HepG2 (cell line): ENCODE measurements at places on chromosomes 16 and 17.

GRCh38 chr16:4888428-4889135 lies 41.3 kb downstream of the UBN1 start:
- H3K4me3 ChIP-seq = no peak overlapping the region
- H3K27me3 ChIP-seq = no peaks in the 10 kb centered on the region
- DNase-seq = no peak
- no peaks in the 10 kb centered on the region for H3K4me1 ChIP-seq
- no peak overlapping the region for H3K27ac ChIP-seq

- peaks cover 24% of the 10 kb centered on the region for H3K4me1 ChIP-seq
- H3K27ac ChIP-seq = no peak overlapping the region
- no peaks in the 10 kb centered on the region for H3K36me3 ChIP-seq
- DNase-seq = no peak
- H3K4me3 ChIP-seq = no peak overlapping the region
- no peaks in the 10 kb centered on the region for H3K27me3 ChIP-seq
Observed at GRCh38 chr16:57871456-57871855, 69.2 kb upstream of the KIFC3 start.

- H3K27ac ChIP-seq = no peak overlapping the region
- 0 out of 2 replicates have a peak, but pooled peaks cover 5% of the 10 kb centered on the region for H3K4me1 ChIP-seq
- H3K27me3 ChIP-seq = no peaks in the 10 kb centered on the region
- H3K36me3 ChIP-seq = no peaks in the 10 kb centered on the region
Observed at GRCh38 chr17:28029044-28029443, 13.4 kb upstream of the NLK start.

- DNase-seq = no peak
- no peak overlapping the region for H3K27ac ChIP-seq
- H3K4me3 ChIP-seq = no peak overlapping the region
- H3K36me3 ChIP-seq = no peaks in the 10 kb centered on the region
Observed at GRCh38 chr16:79874391-79874790, 273.9 kb upstream of the MAF start.

DNA sequence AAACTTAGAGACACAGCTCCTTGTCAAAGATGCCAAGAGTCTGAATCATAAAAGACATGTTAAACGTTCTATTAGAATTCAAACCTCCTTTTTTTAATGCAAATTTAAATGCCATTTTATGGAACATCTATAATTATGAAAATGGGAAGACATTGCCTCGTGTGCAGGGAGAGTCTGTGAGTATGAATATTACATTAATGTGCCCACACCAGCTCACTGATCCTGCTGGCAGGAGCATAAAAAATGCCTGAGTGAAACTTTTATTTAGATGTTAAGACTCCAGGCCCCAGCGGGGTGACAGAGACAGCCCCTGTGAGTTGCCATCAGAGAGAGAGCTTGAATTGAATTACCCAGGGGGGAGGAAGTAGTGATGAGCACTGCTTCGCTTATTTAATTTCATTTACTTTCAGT lies 84.8 kb downstream of the SNX11 start:
- H3K27ac ChIP-seq = no peak overlapping the region
- no peaks in the 10 kb centered on the region for H3K36me3 ChIP-seq
- no peak overlapping the region for H3K4me3 ChIP-seq
- H3K4me1 ChIP-seq = no peaks in the 10 kb centered on the region
- H3K27me3 ChIP-seq = no peaks in the 10 kb centered on the region; the same call in 1 of the 2 replicates

DNA sequence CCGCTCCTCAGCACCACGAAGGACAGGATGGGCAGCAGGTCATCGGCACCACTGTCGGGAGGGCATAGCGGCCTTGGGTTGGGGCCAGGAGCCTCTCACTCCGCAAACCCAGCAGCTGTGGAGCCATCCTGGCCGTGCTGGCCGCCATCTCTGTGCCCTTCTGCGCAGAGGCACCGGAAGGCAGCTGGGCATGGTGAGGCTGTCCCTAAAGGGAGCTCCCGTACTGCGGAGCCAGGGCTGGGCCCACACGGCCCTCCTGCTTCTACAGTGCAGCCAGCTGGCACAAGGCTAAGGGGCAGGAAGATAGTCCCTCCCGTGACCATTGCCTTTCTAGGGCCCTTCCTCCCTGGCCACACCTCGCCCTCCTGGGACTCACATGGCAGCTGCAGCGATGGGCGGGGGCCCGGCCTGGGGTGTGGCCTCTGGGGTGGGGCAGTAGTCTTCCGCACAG lies 7.0 kb upstream of the SPATA2L start:
- DNase-seq = no peak
- no peaks in the 10 kb centered on the region for H3K36me3 ChIP-seq
- no peaks in the 10 kb centered on the region for H3K27me3 ChIP-seq
- H3K27ac ChIP-seq = no peak overlapping the region
- H3K4me3 ChIP-seq = no peak overlapping the region
- H3K4me1 ChIP-seq = no peaks in the 10 kb centered on the region

DNA sequence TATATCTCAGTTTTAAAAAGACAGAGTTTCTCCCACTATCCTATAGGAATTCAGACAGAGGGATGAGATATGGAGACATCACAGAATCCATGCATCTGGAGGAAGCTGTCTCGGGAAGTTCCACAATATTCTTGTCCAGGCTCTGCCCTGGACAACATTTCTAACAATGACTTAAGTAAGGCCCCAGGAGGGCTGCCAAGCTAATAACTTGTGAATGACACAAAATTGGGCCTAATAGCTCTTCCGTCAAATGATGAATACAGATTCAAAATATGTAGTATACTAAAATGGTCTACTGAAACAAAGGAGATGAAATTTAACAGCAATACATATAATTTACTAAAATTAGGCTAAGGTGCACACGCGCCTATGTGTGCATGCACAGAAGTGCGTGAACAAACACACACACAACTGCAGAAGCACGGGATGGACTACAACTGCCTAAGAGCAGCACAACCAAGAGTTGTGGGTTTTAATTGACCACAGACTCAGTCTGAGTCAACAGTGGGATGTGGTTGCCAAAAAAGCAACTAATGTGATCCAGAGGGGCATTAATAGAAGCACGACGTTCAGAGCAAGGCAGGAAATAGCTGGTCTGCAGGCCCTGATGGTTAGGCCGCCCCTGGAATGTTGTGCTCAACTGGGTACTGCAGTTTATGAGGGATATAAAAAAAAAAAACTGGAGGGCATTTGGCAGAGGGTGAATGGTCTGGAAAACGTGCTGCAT lies 26.3 kb upstream of the HS3ST2 start:
- DNase-seq = no peak
- peaks cover 37% of the 10 kb centered on the region; the same call in 2 of the 3 replicates for H3K27me3 ChIP-seq
- H3K27ac ChIP-seq = no peak overlapping the region

- H3K4me3 ChIP-seq = no peak overlapping the region
- H3K27ac ChIP-seq = no peak overlapping the region
- no peaks in the 10 kb centered on the region for H3K36me3 ChIP-seq
- DNase-seq = no peak
Observed at GRCh38 chr17:64940055-64940454, 20.8 kb upstream of the LRRC37A3 start.

- no peaks in the 10 kb centered on the region for H3K4me1 ChIP-seq
- no peak overlapping the region for H3K4me3 ChIP-seq
- H3K36me3 ChIP-seq = no peaks in the 10 kb centered on the region
- H3K27me3 ChIP-seq = no peaks in the 10 kb centered on the region
- no peak overlapping the region for H3K27ac ChIP-seq
Observed at GRCh38 chr16:65867276-65867960, 499.1 kb upstream of the CDH5 start.

- peaks cover 1% of the 10 kb centered on the region; the same call in 1 of the 2 replicates for H3K36me3 ChIP-seq
- peak within 1 kb of the TSS; percentile 99 for H3K4me3 ChIP-seq
- peaks cover 1% of the 10 kb centered on the region; the same call in 1 of the 2 replicates for H3K27me3 ChIP-seq
- peak within 1 kb of the TSS; percentile 75 for H3K27ac ChIP-seq
- H3K4me1 ChIP-seq = peaks cover 74% of the 10 kb centered on the region
- peak; percentile 94 for DNase-seq
Observed at GRCh38 chr16:27313422-27314160, at the start of gene IL4R. IL4R (plus strand) TSS chr16:27313974; CDS start chr16:27340204, 26,230 bp downstream.

DNA sequence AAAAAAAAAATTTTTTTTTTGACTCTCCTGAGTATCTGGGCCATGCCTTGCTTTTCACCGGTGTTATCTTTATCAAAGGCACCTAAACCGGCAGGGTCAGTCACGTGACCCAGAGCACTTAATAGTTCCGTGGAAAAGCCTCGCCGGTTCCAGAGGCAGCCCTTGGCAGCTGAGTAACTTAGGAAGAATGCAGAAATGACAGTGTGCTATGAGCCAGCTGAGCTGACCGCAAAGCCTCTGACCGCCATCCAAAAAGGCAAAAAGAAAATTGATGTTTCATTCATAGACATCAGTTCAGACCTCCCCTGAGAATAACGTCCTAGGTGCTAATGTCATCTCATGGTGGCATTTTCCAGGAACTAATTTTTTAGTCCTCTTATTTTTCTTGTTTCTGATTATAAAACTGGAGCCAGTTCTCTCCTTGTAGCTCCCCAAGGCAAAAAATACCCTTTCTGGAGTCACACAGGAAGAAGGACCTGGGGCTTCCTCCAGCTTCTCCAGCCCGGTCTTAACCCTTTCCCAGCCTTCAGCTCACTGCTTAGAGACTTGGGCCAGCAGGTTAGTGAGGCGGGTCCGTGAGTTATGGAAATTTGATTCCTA lies 122.6 kb downstream of the SOCS1 start:
- DNase-seq = peak; percentile 79
- H3K27me3 ChIP-seq = no peaks in the 10 kb centered on the region
- no peak overlapping the region for H3K4me3 ChIP-seq

DNA sequence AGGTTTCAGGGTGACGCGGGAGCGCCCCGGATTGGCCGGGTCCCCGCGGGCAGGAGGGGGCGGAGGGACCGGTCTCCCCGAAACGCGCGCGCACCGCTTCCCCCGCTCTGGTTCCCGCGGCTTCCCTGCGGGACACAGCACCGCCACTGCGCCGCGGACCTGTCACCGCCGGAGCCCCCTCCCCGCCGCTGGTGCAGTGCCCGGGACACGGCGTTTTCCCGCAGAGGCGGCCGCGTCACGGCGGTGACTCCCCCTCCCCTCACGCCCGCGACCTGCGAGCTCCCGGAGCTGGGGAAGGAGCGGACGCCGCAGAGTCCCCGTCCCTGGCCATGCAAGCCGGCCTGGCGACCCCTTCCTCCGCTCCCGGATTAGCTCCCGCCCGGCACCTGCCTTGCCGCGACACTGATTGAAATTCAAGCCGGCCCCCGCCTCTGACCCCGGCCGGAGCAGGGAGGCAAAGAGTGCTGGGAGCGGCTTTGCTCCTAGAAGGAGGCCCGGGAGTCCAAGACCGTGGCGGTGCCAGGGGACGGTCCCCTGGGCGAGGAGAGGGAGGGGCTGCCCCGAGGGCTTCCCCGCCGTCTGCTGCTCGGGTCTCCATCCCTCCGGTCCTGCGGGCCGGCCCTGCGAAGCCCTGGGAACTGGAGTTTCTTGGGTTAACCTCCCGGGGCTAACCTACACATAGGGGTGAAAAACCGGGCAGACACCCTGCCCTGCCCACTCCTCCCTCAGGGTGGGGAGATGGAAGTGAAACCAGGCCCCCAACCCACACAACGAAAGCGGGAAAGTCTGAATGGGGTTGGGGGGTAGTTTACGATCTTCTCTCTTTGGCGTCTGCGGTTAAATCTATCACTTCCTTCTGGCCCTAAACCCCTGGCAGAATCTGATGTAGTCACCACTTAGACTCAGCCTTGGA lies 1.0 kb downstream of the RHBDL3 start:
- H3K36me3 ChIP-seq = no peaks in the 10 kb centered on the region
- no peak overlapping the region for H3K27ac ChIP-seq
- DNase-seq = no peak
- H3K27me3 ChIP-seq = peaks cover 22% of the 10 kb centered on the region

DNA sequence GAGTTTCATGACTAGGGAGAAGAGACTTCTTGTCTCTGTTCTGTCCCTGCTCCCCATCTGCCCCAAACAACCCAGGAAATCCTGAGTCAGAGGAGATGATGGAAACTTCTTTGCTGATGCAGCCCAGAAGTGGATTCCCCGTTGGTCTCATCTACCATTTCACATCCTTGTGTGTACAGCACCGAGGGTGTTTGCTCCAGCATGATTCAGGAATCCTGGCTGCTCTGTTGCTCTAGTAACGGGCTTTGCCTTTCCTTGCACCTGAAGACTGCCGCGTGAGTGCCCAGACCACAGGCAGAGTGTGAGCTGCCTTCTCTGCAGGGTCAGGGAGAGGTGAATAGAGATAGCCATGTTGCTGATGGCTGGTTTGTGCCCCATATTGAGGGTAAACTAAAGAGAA lies 408.4 kb downstream of the CPPED1 start:
- no peaks in the 10 kb centered on the region for H3K27me3 ChIP-seq
- H3K27ac ChIP-seq = no peak overlapping the region
- H3K4me1 ChIP-seq = no peaks in the 10 kb centered on the region
- DNase-seq = no peak
- H3K4me3 ChIP-seq = no peak overlapping the region

GRCh38 chr17:29349409-29349808 lies 40.8 kb upstream of the TAOK1 start:
- H3K27ac ChIP-seq = no peak overlapping the region
- no peaks in the 10 kb centered on the region for H3K36me3 ChIP-seq
- DNase-seq = no peak
- H3K4me1 ChIP-seq = no peaks in the 10 kb centered on the region
- no peaks in the 10 kb centered on the region for H3K27me3 ChIP-seq

DNA sequence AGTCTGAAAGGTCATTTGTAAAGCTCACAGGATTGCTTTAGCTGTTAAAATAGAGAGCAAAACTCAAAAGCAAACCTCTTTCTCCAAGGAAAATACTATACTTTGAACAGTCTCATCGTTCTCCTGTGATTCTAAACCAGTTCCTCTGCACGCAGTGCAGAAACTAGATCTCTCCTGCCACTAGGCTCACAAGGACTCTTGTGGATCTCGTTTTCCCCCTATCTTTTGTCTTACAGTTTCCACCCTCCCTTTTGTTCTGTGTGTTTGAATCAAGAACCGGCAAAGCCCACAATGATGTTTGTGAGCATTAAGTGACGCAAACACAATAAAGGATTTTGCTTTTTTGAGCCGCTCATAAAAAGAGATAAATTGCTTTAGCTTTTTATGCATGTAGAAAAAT lies 1103.5 kb upstream of the RBFOX1 start:
- DNase-seq = no peak
- no peaks in the 10 kb centered on the region for H3K27me3 ChIP-seq
- no peaks in the 10 kb centered on the region for H3K4me1 ChIP-seq
- H3K4me3 ChIP-seq = no peak overlapping the region
- H3K27ac ChIP-seq = no peak overlapping the region
- H3K36me3 ChIP-seq = no peaks in the 10 kb centered on the region

GRCh38 chr16:852451-853185 lies 52.1 kb upstream of the GNG13 start:
- H3K27me3 ChIP-seq = peaks cover 22% of the 10 kb centered on the region; the same call in 1 of the 3 replicates
- no peak overlapping the region for H3K4me3 ChIP-seq
- no peaks in the 10 kb centered on the region for H3K4me1 ChIP-seq
- no peak for DNase-seq
- H3K27ac ChIP-seq = no peak overlapping the region
